ENCODE measurements at places on chromosomes 7 and 10.

- DNase-seq, result peak; percentile 95
These were observed 464 bp downstream of the DENND2A start for GRCh38 chr7:140640060-140640637.

DNA sequence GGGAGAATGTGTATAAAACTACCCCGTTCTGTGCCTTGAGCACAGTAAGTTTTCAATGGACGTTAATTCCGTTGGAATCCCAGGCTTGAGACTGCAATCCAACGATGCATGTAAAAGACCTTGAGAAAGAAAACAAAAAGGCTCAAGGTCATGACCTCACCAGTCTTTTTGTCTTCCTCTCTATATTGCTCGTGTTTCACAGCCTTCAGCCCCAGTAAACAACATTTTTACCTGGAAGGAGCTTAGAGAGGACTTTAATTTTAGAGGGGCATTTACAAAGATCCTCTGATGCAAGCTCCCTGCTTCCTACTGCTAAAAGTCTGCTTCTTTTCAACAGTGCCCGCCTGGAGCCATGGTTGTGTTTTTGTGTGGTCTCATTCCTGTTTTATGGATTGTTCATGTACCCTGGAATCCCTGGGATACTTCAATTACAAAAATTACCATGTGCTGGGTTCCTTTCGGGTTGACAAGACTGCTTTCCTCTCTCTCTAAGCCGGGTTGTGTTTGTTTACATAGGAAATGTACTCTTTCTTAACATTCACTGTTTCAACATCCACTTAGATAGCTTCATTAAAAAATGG is 320.1 kb upstream of the NFE2L3 start:
- DNase-seq, result no peak

GRCh38 chr10:21732067-21732772 is 198.2 kb downstream of the MLLT10 start:
- no peak for DNase-seq

- DNase-seq, result peak; percentile 79
These were observed 13.6 kb downstream of the CLIP2 start for GRCh38 chr7:74302745-74303221.

- DNase-seq, result peak; percentile 21
These were observed 5.8 kb upstream of the NCOA4 start for GRCh38 chr10:46035923-46036849.

GRCh38 chr7:156173748-156174353 is 361.6 kb upstream of the SHH start:
- no peak for DNase-seq

DNA sequence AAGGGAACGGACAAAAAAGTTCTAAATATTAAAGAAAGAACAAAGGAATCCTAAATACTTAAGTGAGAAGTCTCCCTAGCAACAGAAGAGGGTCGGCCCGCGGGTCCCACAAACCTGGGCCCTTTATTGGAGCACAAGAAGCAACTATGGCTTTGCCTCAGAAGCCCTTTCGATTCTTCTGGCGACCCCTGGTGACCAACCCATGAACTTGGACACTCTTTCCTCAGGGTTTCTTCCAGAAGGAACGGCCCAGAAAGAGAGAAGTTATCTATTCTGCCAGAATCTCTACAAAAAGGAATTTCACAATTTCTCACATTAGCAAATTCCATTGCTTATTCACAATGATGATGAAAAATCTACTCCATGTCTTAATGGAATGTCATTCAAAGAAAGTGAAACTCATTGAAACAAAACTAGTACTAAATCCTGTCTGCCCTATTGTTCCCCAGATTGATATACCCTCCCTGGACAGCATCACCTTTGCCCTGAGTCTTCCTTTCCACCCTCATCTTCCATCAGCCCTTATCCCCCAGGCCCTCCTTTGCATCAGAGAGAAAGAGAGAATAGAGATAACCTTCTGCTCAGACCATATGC is 43.7 kb downstream of the CPVL start:
- peak; percentile 78 for DNase-seq

DNA sequence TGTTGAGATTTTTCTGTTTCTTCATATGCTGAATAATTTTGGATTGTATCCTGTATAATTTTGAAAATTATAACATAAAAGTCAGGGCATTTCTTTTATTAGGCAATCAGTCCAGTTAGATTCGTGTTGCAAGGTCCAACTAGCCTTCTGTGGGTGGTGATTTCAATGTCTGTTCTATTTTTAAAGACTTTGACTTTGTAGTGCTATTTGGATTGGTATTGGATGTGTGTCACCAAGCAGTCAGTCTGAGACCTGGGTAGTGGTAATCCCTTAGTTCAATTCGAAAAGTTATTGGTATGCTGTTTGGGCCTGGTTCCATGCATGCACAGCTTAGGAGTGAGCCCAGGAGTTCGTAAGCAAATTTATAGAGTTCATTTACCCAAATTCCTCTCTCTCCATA is 82.2 kb downstream of the EPDR1 start:
- no peak for DNase-seq

DNA sequence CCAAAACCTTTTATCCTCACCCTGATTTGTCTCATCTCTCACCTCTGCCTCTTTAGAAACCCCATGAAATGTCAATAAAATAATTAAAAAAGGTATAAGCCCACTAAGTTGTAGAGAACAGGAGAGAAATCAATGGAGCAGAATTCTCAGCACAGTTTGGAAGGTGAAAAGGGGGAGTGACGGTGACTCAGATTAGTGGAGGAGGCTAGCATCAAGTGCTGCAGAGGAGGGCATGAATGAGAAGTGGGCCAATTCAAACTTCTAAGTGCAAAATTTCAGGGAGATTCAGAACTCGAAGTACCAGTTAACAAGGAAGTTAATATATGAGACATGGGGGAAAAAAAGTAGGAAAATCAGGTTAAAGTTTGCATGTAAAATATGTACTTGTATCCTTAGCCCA is 34.9 kb upstream of the ETV1 start:
- DNase-seq, result no peak

DNA sequence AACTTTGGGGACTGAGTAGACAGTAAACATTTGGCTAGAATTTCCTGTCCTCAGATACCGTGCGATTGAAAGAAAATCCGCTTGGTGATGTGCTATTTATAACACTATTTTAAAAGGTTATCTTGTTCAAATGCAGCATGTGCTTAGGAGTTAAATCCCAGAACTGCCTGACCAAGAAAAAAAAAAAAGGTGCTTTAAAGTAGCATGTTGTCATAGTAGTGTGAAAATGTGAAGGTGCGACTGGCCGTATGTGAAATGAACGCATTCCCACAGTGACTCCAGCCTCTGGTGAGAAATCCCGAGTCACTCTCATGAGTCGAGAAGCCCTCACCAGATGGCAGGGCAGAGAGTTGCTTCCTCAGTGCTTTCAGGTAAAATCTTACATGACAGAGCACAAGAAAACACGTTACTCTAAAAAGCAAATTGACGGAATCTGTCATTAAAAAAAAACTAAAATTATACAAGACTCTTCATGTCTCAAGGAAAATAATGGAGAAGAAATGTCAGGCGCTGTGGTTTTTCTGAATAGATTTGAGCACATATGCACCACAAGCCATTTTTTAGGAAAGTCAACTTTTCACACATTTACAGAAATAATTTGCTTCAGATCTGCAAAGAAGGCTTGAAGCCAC is 18.4 kb upstream of the KLF6 start:
- no peak for DNase-seq

All from osteoblast (primary cell).